CD4-positive, alpha-beta T cell (primary cell): ENCODE measurements at places on chromosomes 7 and 10. TPM values are rescaled to one million over a fixed set of nuclear protein-coding genes. Genes with fewer than 3 reads are reported as not detected.

GRCh38 chr7:101015626-101016025, 4.3 kb upstream of the MUC17 start:
- H3K27ac ChIP-seq, result no peak overlapping the region
- peaks cover 7% of the 10 kb centered on the region for H3K27me3 ChIP-seq
- H3K36me3 ChIP-seq, result no peaks in the 10 kb centered on the region
- H3K4me3 ChIP-seq, result no peak overlapping the region

DNA sequence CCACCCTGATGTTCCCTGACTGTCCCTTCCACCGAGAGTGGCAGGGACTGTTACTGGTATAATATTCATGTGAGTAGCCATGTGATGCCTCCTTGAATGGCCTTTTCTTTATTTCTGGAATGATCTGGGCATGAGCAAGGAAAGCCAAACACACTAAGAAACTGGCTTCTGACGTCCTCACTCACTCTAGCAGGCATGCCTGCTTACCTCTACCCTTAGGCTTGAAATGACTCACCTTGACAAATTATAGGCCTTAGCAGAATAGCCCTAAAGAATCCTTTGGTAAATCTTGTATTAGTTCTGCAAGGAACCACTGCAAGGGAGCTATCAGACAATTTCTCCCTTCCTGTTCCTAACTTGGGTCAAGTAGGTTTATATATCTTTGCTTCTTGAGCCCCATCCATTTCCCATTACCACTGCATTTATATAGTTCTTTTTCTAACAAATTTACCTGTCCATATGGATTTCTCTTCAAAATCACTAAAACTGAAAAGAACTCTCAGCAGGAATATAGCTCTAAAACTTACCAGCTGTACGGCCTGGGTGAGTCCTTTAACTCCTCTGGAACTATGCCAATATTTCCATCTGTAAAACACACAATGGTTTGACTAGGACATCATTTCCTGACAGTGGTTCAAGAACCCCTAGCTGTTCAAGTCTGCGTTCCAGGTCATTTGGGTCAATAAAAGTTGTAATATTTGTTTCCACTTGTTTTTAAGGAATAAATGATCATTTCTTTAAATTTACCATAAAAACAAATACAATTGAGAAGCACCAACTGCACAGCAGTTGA, 13.0 kb upstream of the NDUFA5 start:
- no peak for DNase-seq
- no peaks in the 10 kb centered on the region for H3K27me3 ChIP-seq
- H3K4me3 ChIP-seq, result no peak overlapping the region

DNA sequence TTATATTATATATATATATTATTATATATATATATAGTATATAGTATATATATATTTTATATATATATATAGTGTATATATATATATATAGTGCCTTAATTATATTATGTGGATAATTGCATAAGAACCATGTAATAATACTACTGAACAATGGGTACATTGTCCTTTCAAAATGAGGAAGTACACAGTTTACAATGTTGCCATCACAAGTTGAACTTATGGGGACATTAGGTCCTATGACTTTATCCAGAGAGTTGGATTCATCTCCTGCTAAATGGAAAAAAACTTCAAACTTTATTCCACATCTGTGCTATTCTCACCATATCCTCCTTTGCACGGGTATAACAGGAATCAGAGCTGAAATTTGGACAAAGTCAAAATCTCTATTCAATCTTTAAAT, 105.0 kb upstream of the AGR3 start:
- no peak overlapping the region for H3K4me3 ChIP-seq
- H3K27ac ChIP-seq, result no peak overlapping the region
- H3K4me1 ChIP-seq, result no peaks in the 10 kb centered on the region

- no peak overlapping the region for H3K27ac ChIP-seq
- H3K4me3 ChIP-seq, result no peak overlapping the region
- no peaks in the 10 kb centered on the region for H3K36me3 ChIP-seq
- DNase-seq, result no peak
- H3K27me3 ChIP-seq, result peaks cover 3% of the 10 kb centered on the region
These were observed 182.4 kb downstream of the SEM1 start for GRCh38 chr7:96527133-96527827.

GRCh38 chr10:133176546-133176945, 16.5 kb downstream of the KNDC1 start:
- no peaks in the 10 kb centered on the region for H3K4me1 ChIP-seq
- H3K27me3 ChIP-seq, result no peaks in the 10 kb centered on the region
- DNase-seq, result no peak
- H3K27ac ChIP-seq, result no peak overlapping the region

ITIH5 gene
- total RNA-seq, result not detected
